ENCODE measurements at places on chromosomes 6 and 20.

- no peak for DNase-seq
These were observed 10.5 kb upstream of the C20orf144 start for GRCh38 chr20:33651562-33652048.

GRCh38 chr6:26240157-26241032 lies 124.6 kb upstream of the BTN3A2 start:
- DNase-seq = peak; percentile 96

DNA sequence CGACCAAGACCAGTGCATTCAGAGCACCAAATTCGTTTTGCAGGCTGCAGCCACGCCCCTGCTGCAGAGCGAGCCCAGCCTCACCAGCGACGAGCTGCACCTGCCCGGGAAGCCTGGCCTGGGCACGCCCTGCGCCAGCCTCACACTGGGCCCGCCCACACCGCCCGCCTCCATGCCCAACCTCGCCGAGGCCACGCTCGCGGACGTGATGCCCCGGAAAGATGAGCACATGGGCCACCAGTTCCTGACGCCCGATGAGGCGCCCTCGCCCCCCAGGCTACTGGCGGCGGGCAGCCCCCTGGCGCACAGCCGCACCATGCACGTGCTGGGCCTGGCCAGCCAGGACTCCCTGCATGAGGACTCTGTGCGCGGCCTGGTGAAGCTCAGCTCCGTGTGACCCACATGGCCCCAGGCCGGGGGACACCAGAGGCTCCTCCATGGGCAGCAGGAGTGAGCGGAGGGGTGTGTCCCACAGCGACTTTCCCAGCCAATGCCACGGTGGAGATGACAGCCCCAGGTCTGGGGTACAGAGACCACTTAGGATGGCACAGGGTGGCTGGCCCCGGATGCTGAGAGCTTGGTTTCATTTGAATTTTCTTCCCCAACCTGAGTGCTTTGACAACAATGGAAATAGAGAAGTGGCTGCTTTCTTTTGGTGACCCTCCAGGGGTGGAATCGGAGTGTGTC lies 150.2 kb upstream of the SNX9 start:
- no peak for DNase-seq

- no peak for DNase-seq
These were observed 174.3 kb downstream of the CDKAL1 start for GRCh38 chr6:20708367-20709124.

DNA sequence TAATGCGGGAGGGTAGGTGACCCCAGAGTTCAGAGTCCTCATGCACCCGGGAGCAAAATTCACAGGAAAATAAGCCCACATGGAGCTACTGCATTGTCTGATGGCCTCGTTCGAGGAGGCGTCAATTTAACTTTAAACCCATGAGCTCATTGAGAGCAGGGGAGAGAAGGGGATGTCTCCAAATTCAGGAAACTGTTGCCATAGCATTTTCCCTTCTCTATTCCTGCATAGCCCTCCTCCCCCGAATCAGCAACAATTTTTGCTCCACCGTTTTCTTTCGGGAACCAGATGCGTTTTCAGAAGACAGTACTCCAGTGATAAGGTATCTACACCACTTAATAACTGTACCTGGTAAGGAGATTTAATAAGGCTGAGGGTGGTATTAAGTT lies 324 bp upstream of the LAMP5 start:
- DNase-seq = no peak

GRCh38 chr20:19995220-19995863 lies 21.8 kb upstream of the NAA20 start:
- DNase-seq = peak; percentile 19

DNA sequence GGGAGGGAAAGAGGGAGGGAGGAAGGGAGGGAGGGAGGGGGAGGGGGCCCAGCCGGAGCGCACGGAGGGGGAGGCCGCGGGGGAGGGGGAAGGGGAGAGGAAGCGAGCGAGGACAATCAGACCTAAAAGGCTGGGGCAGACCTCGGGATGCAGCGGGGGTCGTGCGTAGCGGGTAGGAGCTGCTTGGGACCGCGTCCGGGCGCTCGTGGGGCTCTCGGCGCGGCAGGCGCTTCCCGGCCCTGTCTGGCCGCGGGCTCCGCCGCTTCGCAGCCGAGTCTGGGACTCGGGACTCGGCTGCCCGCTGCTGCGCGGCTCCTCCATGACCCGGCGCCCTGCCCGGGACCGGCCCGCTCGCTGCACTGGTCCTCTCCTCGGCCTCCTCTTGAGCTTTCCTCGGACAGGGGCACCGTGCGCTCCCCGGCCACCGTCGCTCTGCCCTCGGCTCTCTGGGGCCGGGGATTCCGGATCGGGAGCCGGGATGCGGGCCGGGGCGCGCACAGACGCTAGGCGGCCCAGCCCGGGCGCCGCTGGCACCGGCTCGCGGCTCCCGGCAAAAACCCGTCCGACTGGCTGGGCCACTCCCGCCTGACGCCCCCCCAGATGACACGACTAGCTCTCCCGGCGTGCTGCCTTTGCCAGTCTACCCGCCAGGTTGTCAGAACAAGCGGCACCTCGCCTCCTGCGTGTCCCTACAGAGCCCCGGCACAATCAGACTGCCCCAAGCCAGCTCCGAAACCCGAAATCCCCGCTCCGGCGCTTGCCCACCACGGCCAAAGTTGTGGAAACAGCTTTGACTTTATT lies 2.2 kb downstream of the TFAP2A start:
- DNase-seq = no peak
